ENCODE measurements at places on chromosomes 5 and 9.

GRCh38 chr9:124420991-124421543 is 5.8 kb upstream of the PSMB7 start:
- no peak for DNase-seq

DNA sequence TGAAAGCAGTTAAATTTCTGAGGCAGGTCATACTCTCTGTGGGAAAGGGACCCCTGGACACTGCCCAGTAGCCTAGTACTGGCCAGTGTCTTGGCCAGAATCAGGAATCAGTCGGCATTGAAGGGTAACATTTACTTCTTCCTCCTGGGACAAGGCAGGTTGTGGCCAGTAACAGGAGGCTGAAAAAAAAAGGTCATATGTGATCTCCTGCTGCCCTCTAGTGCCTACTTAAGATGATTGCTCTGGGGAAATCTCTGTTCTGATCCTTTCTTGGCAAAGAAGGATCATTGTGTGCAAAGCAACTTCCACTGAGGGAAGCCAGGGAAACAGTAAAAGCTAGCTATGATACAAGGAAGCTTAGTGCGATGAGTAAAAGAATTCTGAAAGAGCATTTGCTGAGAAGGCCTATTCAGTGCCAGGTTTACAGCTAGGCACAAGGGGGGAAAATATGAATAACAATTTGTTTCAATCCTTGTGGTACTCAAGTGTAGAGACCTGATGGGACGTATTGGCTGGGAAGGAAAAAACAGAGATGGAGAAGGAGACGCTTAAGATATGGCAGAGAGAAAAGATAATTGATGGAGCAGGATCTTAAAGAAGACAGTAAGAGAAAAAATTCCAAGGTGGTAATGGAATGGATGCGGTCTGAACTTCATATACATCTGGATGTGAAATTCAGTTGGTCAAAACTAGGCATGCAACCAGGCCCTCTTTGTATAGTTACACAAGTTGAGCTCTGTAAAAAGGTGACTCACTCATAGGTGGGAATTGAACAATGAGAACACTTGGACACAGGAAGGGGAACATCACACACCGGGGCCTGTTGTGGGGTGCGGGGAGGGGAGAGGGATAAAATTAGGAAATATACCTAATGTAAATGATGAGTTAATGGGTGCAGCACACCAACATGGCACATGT is 25.8 kb upstream of the TRIM32 start:
- DNase-seq = no peak

GRCh38 chr5:134794082-134794481 is 35.5 kb downstream of the DDX46 start:
- no peak for DNase-seq

GRCh38 chr5:36310138-36310537 is 8.4 kb upstream of the RANBP3L start:
- no peak for DNase-seq

- DNase-seq = no peak
These were observed 31.4 kb downstream of the HMGCR start for GRCh38 chr5:75368391-75368790.

DNA sequence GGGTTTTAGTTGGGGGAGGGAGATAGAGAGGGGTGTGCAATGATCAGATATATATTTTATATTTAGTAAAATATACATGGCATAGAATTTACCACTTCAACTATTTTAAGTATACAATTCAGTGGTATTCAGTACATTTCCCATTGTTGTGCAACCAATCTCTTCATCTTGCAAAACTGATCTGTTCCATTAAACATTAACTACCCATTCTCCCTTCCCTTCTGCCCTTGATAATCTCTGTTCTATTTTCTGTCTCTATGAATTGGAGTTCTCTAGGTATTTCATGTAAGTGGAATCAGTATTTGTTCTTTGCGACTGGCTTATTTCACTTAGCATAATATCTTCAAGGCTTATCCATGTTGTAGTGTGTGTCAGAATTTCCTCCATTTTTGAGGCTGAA is 38.6 kb downstream of the TGFBI start:
- DNase-seq = no peak

DNA sequence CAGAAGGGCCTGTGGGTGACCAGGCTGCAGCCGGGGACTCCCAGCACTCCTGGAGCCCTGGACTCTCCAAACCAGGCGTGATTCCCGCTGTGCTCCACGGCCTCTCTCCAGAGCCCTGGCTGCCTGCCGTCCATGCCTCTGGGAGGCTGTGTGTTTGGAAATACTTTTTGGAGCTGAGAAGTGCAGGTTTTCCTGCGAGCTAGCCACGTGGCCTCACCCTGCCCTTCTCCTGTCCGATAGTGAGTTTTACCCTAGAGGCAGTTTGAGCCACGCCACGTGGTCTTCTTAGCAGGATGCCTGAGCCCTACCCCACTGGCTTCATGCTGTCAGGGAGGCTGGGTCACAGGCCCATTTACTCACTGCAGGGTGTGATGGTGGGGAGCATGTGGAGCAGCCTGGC is 71.3 kb downstream of the COL5A1 start:
- no peak for DNase-seq

DNA sequence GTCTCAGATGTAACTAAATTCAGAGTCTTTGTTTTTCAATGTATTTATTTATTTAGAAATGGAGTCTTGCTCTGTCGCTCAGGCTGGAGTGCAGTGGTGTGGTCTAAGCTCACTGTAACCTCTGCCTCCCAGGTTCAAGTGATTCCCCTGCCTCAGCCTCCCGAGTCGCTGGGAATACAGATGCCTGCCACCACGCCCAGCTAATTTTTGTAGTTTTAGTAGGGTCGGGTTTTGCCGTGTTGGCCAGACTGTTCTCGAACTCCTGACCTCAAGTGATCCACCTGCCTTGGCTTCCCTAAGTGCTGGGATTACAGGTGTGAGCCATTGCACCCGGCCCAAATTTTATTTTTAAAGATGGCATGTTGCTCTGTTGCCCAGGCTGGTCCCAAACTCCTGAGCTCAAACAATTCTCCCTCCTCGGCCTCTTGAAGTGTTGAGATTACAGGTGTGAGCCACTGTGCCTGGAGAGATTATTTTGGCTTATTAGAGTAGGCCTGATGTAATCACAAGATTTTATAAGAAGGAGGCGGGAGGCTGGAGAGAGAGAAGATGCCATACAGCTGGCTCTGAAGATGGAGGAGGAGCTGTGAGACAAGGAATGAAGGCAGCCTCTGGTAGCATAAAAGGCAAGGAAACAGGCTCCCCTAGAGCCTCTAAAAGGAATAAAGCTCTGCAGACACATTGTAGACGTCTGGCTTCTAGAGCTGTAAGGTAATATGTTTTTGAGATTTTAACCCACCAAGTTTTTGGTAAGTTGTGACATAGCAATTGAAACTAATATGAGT is 12.9 kb upstream of the KLF9 start:
- DNase-seq = no peak

DNA sequence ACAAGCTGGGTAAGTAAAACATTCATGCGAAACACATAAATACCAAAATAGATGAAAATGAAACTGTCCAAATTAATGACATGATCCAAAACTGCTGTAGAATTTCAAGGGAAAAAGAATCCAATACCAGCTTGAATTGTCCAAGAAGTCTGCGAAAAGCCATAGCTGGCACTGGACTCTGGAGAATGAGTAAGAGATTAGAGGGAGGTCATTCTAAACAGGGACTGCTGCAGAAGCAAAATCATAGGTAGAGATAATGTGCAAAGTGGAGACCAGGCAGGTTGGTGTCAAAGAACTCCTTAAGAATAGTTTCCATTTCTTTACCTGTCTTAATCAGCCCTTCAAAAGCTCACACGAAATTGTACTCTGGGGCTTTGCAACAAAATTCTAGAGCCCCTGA is 162.5 kb downstream of the NFIB start:
- DNase-seq = no peak

GRCh38 chr9:130213911-130214761 is 41.9 kb downstream of the NCS1 start:
- DNase-seq = no peak

DNA sequence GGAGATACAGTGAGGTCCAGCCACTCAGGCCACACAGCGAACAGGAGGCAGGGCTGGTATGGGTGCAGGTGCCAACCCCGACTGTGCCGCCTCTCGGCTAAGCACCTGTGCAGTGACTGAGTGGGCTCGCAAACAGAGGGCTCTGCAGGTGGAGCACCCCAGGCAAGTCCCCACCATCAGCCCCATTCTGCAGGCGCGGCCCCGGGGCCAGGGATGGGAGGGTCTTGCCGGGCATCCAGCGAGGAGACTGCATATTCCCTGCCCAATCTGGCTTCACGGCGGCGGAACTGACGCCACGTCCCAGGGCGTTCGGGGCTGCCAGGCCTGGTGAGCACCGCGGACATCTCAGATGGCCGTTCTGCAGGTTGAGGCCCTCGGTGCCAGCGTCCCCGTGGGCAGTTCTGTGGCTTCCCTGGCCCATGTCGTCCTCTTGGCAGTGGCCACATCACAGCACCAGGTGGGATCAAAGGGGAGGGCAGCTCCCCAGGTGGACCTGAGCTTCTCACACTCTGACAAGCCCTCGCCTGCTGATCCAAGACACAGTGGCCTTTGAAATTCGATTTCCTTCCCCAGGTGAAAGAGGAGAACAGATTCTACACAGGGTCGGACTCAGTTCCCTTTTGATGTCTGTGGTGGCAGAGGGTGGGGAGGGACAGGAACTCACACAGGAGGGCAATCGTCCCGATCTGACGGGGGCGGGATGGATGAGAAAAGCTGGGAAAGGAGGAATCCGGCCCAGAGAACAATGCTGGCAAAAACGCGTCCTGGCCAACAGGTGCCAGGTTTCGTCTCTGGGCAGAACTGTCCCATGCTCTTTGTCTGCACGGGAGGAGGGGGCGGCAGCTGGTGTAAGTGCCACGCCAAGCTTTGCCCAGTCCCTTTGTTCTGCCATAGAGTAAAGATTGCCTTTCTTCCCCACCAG is 18.8 kb downstream of the DBH start:
- DNase-seq = no peak

GRCh38 chr9:69149321-69149807 is 24.7 kb upstream of the TJP2 start:
- DNase-seq = no peak

GRCh38 chr5:116872986-116873385 is 298.4 kb upstream of the SEMA6A start:
- DNase-seq = no peak

- no peak for DNase-seq
These were observed 50.9 kb downstream of the PRUNE2 start for GRCh38 chr9:76855015-76855414.

- DNase-seq = no peak
These were observed 10.1 kb upstream of the NEURL1B start for GRCh38 chr5:172630986-172631385.

GRCh38 chr5:97443740-97444139 is 260.7 kb upstream of the RIOK2 start:
- DNase-seq = no peak

- no peak for DNase-seq
These were observed 27.6 kb downstream of the DAP start for GRCh38 chr5:10733426-10733825.

- DNase-seq = no peak
These were observed 89.2 kb downstream of the ANKRD33B start for GRCh38 chr5:10653043-10653442.

DNA sequence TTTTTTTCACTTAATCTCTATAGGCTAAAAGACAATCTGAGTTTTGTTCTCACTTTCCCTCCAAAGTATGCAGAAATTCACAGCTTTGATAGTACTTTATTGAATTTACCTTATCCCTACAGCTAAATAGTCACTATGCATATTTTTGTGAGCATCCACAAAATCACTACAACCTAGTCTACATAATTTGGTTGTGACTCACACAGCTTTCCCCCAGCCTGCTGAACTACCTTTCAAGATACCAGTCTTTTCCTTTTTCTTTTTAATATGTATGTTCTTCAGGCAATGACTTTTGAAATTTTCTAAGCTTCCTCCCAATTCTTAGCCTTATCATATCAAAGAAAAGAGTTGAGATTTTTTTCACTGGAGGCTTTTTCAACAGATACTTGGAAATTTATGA is 347.3 kb upstream of the CDH6 start:
- DNase-seq = no peak

Measured in stimulated activated CD8-positive, alpha-beta memory T cell treated with anti-CD3 and anti-CD28 coated beads, Interleukin-15, amount 100 ng/mL, for 4 hours (primary cell).